CD8-positive, alpha-beta memory T cell (primary cell): ENCODE measurements at places on chromosomes 1 and 21. TPM values are rescaled to one million over a fixed set of nuclear protein-coding genes. Genes with fewer than 3 reads are reported as not detected.

- no peaks in the 10 kb centered on the region for H3K36me3 ChIP-seq
- H3K27ac ChIP-seq, result no peak overlapping the region
- H3K27me3 ChIP-seq, result no peaks in the 10 kb centered on the region
- H3K4me3 ChIP-seq, result no peak overlapping the region
- peaks cover 10% of the 10 kb centered on the region for H3K4me1 ChIP-seq
- DNase-seq, result no peak
Measured at GRCh38 chr1:247386687-247387086, 29.3 kb upstream of the NLRP3 start.

Gene GPA33
- total RNA-seq, result 0.66 TPM

Gene NTMT2
- total RNA-seq, result not detected

GRCh38 chr1:227758366-227758765, 23.1 kb downstream of the SNAP47 start:
- H3K4me3 ChIP-seq, result no peak overlapping the region
- H3K4me1 ChIP-seq, result peaks cover 27% of the 10 kb centered on the region
- DNase-seq, result peak; percentile 11
- peaks cover 13% of the 10 kb centered on the region for H3K36me3 ChIP-seq
- no peaks in the 10 kb centered on the region for H3K27me3 ChIP-seq

GRCh38 chr1:86522240-86522639, 24.6 kb upstream of the CLCA4 start:
- H3K4me3 ChIP-seq, result no peak overlapping the region
- no peak overlapping the region for H3K27ac ChIP-seq
- no peaks in the 10 kb centered on the region for H3K36me3 ChIP-seq
- no peaks in the 10 kb centered on the region for H3K4me1 ChIP-seq
- DNase-seq, result no peak

DNA sequence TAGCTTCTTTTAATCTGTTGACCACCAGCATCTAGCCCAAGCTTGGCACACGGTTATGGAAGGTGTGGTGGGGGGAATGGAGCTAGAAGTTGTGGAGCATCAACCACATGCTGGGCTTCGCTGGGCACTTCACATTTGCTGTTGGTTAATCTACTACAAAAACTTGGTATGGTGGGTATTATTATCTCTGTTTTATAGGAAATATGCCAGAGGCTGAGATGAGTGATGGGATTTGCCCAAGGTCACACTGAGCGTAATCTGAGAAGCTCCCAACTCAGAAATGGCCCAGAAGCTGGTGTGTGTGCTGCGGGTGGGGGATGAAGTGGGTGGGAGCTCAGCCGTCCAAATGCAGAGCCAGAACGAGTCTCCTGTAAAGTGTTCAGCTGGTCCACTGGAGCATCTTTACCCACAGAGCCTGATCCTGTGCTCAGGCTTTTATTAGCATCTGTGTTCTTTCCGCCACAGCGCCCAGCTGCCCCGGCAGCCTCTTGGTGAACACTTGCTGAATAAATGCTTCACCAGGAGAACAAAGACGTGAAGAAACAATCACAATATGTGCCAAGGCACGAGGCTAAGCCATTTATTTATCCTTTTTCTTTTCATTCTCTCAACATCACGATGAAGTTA, 98.6 kb upstream of the JUN start:
- H3K36me3 ChIP-seq, result no peaks in the 10 kb centered on the region
- peak overlapping the region; percentile 68 for H3K27ac ChIP-seq
- peaks cover 30% of the 10 kb centered on the region for H3K4me1 ChIP-seq
- no peak overlapping the region for H3K4me3 ChIP-seq
- no peaks in the 10 kb centered on the region for H3K27me3 ChIP-seq
- no peak for DNase-seq

DNA sequence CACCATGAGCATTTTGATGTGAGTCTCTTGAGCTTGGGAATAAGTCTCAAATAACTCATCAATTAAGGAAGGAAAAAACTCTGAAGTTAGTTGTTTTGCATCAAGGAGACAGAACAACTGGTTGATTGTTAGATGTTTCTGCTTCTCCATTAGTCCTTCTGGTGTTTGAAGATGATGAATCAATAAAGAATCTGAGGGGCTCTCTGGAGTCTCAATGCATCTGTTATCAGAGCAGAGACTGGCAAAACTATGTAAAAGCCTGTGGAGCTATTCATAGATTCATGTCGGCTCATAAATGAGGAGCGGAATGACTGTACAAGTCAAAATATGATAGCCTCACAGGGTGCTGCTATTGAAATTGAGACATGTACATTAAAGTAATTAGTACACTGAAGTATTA, 73.3 kb upstream of the ZC3H11B start:
- no peaks in the 10 kb centered on the region for H3K27me3 ChIP-seq
- no peak for DNase-seq
- no peak overlapping the region for H3K4me3 ChIP-seq

- no peaks in the 10 kb centered on the region for H3K36me3 ChIP-seq
- peaks cover 3% of the 10 kb centered on the region for H3K27me3 ChIP-seq
- no peaks in the 10 kb centered on the region for H3K4me1 ChIP-seq
Measured at GRCh38 chr1:13824626-13825025, 124.6 kb downstream of the PRDM2 start.

Gene OR2G2
- not detected for total RNA-seq

- peaks cover 64% of the 10 kb centered on the region for H3K4me1 ChIP-seq
- H3K4me3 ChIP-seq, result peak overlapping the region; percentile 51
- peak overlapping the region; percentile 22 for H3K27ac ChIP-seq
- no peaks in the 10 kb centered on the region for H3K36me3 ChIP-seq
Measured at GRCh38 chr1:25641931-25642573, 25.5 kb downstream of the MAN1C1 start.

GRCh38 chr1:10594595-10595223, 120.0 kb downstream of the PEX14 start:
- H3K27me3 ChIP-seq, result no peaks in the 10 kb centered on the region
- no peak for DNase-seq
- H3K27ac ChIP-seq, result no peak overlapping the region
- no peak overlapping the region for H3K4me3 ChIP-seq
- H3K4me1 ChIP-seq, result no peaks in the 10 kb centered on the region
- H3K36me3 ChIP-seq, result no peaks in the 10 kb centered on the region

Gene ITLN2
- total RNA-seq, result not detected

Gene LCE2B
- total RNA-seq, result not detected

DNA sequence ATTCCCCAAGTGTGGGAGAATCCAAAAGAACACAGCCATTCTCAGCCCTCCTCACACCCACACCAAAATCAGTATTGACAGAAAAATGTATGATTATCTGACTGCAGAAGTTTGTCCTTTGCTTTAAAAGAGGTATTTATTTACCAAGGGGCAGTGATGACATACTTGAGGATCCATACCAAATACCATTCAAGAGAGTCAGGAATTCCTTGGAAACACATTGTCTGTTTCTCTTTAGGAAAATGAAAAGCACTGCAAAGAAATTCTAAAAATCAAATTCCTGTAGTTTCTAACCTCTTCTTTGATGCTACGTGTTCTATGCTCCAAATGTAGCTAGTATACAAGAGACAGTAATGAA, 509.6 kb upstream of the CXADR start:
- H3K27me3 ChIP-seq, result no peaks in the 10 kb centered on the region
- no peaks in the 10 kb centered on the region for H3K36me3 ChIP-seq
- no peak overlapping the region for H3K27ac ChIP-seq
- no peak overlapping the region for H3K4me3 ChIP-seq

DNA sequence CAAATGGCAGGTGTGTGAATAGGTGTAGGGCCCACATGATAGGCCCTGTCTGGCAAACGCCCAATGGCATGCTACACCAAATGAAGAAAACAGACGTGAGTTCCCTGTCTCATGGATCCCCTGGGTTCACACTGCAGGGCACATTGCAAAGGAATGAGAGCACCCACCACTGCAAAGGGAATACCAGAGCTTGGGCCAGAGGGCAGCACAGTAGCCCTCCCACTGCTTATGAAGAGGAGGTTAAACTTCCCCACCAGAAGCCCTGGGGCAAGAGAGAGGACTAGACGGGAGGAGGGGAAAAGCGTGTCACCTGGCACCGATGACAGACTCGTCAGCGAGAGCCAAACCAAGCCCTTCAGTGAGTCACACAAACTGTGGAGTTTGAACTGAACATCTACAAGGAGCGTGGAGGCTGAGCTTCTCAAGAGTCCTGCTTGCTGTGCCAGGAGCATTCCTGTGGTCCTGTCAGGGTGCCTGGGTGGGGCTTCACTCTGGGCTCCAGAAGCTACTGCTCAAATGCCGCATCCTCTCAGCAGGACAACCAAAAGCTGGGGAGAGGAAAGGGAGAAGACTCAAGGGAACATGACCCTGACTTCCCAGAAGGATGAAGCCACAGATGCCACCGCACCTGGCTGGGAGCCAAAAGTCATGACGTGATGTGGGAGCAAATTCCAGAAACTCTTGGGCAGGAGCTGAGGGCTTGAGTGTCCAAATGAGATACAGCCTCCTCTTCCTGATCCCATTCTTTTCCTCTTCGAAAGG, 61.1 kb downstream of the TOMM20 start:
- no peaks in the 10 kb centered on the region for H3K36me3 ChIP-seq
- DNase-seq, result no peak
- H3K4me1 ChIP-seq, result peaks cover 9% of the 10 kb centered on the region
- H3K4me3 ChIP-seq, result no peak overlapping the region
- H3K27ac ChIP-seq, result peak overlapping the region; percentile 16

DNA sequence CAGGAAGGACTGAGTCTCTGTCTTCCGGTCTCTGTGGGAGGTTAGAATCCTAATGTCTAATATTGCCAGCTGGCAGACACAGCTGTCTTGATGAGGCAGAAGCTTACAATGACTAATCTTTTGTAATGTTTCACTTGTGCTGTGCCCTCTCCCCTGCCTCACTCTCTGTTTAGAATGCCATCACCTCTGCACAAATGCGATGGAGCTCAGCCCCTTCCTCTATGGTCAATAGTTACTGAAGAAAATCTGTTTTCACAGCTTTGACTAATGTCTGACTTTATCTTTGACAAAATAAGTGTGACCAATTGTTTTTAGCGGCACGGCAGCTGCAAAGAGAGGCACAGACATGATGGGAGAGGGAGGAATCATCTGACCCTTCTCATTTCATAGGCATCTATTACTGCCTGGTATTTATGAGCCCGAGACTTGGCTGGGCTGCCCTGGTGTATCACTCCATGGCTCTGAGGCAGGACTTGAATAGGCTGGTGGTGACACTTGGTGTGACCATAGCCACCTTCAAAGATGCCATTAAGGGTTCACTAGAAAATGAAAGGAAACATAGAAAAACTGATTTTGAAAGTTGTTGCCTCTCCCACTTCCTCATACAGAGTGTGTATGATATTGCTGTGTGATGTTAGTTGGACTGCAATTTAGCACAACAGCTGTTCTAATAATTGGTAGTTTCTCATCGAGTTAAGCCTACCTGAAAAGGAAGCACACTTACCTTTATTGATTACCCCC, 163.2 kb upstream of the NBPF11 start:
- DNase-seq, result no peak
- H3K36me3 ChIP-seq, result no peaks in the 10 kb centered on the region
- H3K4me3 ChIP-seq, result no peak overlapping the region
- no peak overlapping the region for H3K27ac ChIP-seq
- H3K27me3 ChIP-seq, result peaks cover 7% of the 10 kb centered on the region
- H3K4me1 ChIP-seq, result peaks cover 11% of the 10 kb centered on the region

GRCh38 chr21:35072557-35072956, 23.5 kb upstream of the RUNX1 start:
- H3K27ac ChIP-seq, result no peak overlapping the region
- H3K27me3 ChIP-seq, result no peaks in the 10 kb centered on the region
- no peak overlapping the region for H3K4me3 ChIP-seq
- no peak for DNase-seq
- no peaks in the 10 kb centered on the region for H3K36me3 ChIP-seq

DNA sequence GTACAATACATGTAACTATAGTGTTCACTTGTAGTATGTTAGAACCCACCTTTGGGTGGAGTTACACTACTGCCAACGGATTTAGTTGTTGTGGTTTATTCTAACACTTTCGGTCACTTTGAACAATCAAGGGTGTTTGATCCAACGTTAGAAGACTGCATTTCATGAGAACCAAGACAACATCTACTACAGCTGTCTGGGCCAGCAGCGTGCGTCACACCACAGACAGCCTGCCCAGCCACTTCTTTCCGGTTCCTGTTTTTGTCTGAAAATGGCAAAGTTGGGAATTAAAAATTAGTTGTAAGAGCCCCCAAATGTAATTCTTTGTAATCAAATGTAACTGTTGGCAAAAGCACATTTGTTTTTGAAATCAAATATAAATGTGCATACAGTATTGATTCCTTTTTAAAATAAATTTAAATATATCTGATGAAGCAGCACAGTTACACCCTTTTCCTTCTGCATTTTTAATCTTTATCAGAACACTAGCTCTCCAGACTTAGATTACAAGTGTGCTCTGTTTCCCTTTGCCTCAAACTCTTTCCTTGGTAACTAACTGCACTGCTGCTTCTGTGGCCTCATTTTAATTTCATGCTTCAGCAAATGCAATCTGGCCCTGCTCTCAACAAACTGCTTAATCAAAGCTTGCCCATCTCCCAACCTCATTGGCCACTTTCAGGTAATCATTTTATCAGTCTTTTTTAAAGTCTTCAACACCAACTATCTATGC, 86.6 kb upstream of the DPH5 start:
- peak overlapping the region; percentile 24 for H3K4me3 ChIP-seq
- peaks cover 50% of the 10 kb centered on the region for H3K4me1 ChIP-seq
- H3K27me3 ChIP-seq, result no peaks in the 10 kb centered on the region
- H3K27ac ChIP-seq, result peak overlapping the region; percentile 72
- DNase-seq, result peak; percentile 56

Gene CNKSR1
- 0.86 TPM for total RNA-seq

DNA sequence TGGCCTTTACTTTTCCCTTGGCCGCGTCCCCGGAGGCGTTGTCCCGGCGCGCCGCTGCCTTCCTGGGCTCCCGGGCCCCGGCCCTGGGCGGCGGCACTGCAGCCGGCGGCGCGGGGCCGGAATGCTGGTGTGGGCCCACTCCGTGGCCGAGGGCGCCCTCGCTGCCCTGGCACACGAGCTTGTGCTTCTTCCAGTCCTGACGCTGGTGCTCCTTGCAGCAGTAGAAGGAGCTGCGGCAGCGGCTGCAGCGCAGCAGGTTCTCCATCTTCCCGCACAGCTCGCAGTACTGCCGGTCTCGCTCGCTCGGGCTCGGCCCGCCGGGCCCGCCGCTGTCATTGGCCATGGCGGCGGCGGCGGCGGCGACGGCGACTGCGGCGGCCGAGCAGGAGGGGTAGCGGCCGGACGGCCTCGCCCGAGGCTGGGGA, 529 bp downstream of the EGLN1 start:
- H3K4me1 ChIP-seq, result peaks cover 37% of the 10 kb centered on the region
- no peaks in the 10 kb centered on the region for H3K36me3 ChIP-seq
- H3K27me3 ChIP-seq, result no peaks in the 10 kb centered on the region

DNA sequence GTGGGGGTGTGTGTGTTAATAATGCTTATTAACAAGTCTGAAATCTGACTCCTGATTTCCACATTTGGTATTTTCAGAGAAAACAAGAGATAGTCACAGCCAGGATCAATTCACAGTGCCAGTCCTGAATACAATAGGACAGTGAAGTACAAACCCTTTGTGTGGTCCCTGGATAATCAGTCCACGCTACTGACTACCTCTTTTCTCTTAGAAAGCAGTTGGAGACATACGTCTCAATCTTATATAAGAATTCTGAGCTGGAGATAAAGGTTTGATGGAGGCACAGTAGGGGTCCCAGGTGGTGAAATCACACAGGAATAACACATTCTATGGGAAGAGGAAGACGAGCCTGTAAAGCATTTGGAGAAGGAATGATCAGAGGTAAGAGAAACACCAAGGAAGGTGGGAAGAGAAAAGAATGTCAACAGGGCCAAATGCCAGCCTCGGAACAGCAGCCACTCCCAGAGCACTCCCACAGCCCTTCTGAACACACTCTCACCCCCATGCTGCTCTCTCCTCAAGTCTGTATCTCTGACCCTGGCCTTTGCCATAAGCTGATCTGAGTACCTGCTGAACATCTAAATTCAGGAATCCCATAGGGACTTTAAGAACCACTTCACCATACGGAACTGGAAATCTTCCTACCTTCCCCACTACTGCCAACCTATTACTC, 48.6 kb downstream of the TRAF5 start:
- H3K4me3 ChIP-seq, result no peak overlapping the region
- H3K27me3 ChIP-seq, result no peaks in the 10 kb centered on the region
- no peak overlapping the region for H3K27ac ChIP-seq
